Stimulated activated CD8-positive, alpha-beta memory T cell treated with anti-CD3 and anti-CD28 coated beads, Interleukin-12 subunit alpha, Interleukin-12 subunit beta, amount 100 ng/mL, for 4 hours (primary cell): ENCODE measurements at places on chromosomes 11 and 22.
A peak's percentile ranks its signal among the peaks of the same experiment; 100 is the strongest.

GRCh38 chr22:48744967-48745841, 1082.5 kb downstream of the BRD1 start:
- no peak for DNase-seq

- no peak for DNase-seq
These were observed 4.8 kb downstream of the P4HA3 start for GRCh38 chr11:74306435-74307175.

GRCh38 chr22:50074056-50074455, 11.2 kb downstream of the MLC1 start:
- no peak for DNase-seq

GRCh38 chr22:27223317-27224177, 566.2 kb downstream of the MIAT start:
- no peak for DNase-seq

- no peak for DNase-seq
These were observed 1.8 kb downstream of the TMEM86A start for GRCh38 chr11:18700375-18700774.

DNA sequence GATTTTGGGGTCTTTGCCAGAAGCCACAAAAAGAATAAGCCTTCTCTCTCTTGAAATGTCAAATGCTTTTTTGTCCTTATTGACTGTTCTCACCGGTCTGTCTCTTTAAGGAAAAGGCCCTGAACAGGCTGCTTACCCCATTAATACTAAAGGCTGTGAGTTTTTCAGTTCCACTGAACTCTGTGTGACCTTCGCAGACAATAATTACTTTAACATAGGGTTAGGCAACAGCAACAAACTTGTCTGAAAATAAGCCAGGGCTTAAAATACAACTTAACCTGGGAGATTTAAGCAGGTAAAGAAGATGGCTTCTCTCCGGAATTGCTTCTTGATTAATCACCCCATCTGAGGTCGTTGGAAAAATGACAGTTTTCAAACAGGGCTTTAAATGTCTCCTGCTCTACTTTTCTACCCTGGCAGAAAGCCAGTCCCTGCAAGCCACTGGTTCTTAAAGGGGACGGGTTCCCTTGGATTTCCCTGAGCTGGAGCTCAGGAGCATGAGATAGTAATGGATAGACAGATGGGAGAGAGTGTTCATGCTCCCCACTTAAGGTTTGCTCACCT, 69.4 kb downstream of the ARL14EP start:
- DNase-seq = no peak

DNA sequence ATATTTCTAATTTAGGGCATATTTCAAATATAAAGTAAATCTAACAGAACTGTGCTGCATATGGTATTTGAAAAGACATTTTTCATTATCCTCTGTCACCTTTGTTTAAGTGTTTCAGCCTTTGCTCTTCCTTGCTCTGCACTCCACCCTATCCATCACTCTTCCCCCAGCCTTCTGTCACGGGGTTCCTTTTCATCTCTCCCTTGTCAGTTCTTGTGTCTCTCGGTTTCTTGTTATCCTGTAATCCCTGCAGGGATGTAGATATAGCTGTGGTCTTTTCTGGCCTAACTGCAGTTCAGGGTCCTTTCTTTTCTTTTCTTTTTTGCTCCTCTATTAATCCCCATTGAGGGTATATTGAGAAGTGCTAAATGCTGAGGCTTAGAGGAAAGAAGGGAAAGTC, 261.9 kb downstream of the DCDC1 start:
- no peak for DNase-seq

DNA sequence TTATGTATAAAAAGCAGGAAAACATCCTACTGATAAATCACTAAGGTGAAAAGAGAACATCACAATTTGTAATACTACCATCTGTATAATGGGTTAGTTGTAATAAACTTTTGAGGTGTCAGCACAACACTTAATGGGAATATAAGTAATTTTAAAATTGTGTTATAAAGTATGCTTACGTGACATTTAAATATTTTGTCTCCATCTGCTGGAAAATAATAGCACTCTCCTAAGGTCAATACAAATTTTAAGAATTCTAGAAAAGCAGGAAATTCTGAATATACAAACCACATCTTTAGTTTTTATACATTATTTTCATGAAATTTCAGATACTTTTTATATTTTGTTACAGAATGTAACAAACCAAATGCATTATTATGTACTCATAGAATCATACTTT, 19.5 kb downstream of the CWF19L2 start:
- DNase-seq = no peak

GRCh38 chr11:114252767-114253166, 43.4 kb upstream of the NNMT start:
- DNase-seq = no peak

GRCh38 chr11:69297787-69298266, 3.9 kb downstream of the MYEOV start:
- DNase-seq = no peak

DNA sequence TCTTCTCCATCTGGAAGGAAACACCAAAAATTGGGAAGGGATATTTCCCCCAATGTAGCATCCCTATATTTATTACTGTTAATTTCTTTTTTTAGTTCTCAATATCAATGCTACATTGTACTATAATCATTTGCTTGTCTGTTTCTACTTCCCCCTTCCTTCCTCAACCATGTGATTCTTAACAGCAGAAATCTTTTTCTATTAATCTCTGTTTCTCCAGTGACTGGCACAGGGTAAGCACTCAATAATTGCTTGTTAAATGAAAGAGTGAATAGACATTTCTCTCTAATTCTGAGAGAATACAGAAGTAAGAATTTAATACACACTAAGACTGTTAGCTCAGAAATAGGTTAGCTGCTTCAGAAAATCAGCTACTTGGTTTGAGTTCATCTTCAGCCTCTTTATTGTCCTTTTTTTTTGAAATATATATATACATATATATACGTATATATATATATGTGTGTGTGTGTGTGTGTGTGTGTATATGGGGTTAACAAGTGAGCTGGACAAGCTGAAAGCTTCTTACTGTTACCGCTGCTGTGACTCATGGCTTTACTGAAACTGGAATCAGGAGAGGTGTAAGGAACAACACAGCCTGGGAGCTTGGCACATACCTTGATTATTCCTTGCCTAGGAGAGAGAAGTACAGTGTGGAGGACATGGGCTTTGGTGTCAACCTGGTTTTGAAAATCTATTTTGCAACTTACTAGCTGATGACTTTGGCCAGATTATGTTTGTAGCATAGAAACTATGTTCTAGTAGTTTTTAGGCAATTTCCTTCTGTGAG, 26.2 kb upstream of the PDE3B start:
- DNase-seq = no peak

DNA sequence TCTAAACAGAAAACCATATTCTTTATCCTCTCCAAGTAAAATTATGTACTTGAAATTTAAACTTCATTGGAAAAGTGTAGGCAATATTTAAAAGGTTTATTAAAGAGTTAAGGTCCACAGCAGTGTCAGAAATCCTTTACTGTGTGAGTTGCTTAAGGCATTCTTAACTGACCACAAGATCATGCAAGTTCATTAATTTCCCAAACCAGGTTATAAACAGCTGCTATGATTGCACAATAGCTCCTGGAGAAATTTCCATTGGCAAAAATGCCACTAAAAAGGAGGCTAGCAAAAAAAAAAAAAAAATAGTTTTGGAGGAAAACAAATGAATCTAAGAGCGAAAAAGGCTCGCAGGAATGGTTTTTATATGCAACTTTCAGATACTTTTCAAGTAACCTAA, 106.2 kb downstream of the ETS1 start:
- no peak for DNase-seq

- no peak for DNase-seq
These were observed 50.5 kb upstream of the LRRC55 start for GRCh38 chr11:57131080-57131790.

DNA sequence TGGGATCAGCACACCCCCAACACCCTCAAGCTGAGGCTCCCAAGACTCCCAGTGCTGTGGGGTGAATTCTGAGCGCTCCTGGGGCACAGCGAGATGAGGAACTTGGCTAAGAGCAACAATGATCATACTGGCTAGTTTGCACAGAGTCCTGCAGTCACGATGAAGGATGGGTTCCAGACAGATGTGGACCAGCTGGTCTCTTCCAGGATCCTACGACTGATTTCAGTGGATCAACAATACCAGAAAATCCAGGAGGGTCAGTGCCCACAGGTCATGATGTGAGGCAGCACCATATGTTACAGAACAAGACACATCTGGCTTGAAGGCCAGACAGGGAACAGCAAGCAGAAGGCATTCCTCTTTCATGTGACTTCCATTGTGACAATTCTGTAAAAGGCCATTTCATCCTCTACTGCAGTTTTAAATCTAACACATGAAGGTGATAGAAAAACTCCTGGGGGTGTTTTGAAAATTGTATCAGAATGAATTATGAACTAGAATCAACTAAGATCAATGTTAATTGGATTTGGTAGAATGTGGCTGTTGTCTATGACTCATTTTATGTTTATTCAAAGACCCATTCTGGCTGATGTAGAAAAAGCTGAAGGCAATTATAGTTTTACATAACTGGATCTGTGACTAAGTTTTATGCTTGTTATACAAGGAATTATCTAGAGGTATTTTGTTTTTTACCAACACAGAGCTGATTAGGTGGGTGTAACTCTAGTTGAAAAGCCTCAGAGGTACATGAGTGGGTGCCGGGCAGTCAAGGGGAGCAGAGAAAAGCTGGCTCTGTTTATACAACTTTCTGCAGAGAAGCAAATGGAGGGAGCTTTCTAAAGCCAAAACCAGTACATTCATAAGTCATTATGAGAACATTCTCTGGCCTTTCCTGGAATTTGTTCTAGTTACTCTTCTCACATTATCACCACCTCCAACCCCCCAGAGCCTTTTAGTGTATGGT, 29.1 kb downstream of the OR52K1 start:
- DNase-seq = no peak

DNA sequence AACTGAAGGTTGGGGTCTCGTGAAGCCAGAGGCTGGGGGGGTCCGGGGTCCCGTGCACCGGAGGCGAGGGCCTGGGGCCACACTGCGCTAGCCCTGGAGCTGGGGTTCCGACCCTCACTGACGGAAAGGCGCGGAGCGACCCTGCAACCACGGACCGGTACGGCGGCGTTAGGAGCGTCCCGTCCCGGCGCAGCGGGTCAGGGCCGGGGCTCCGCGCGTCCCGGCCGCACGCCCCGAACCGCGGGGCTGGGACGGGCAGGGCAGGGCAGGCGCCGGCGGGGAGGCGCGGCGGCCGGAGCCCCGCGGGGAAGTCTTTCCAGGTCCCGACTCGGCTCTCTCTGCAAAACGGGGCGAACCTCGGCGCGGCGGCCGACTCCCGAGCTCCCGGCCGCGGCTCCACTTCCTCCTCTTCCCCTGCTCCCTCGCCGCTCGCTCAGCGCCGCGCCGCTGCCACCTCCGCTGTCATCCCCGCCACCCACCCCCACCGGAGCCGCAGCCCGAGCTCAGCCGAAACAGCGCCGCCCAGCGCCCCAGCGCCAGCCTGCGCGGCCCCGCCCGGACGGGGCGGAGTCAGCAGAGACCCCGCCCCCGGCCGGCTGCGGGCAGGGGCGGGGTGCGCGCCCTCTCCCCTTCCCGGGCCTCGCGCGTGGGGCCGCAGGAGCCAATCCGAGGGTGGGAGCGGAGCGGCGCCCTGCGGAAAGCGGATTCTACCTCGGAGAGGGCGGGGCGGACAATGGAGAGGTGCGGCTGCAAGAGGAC, at the start of gene GDPD5:
Gene GDPD5 (minus strand): TSS at position 509 of the 759 bp plus-strand sequence. CDS start 48,206 bp downstream, outside the sequence.
- peak; percentile 76 for DNase-seq
